Suppressor macrophage treated with lipopolysaccharide for 4 hours (primary cell): ENCODE measurements at places on chromosomes 3 and 15.

GRCh38 chr3:18351069-18351628, 74.0 kb downstream of the SATB1 start:
- no peak for DNase-seq

GRCh38 chr3:139629033-139629432, 48.7 kb downstream of the NMNAT3 start:
- peak; percentile 29 for DNase-seq

GRCh38 chr15:88736204-88736603, 67.0 kb upstream of the ACAN start:
- no peak for DNase-seq

GRCh38 chr3:54931182-54931581, 3.3 kb upstream of the LRTM1 start:
- DNase-seq, result no peak

DNA sequence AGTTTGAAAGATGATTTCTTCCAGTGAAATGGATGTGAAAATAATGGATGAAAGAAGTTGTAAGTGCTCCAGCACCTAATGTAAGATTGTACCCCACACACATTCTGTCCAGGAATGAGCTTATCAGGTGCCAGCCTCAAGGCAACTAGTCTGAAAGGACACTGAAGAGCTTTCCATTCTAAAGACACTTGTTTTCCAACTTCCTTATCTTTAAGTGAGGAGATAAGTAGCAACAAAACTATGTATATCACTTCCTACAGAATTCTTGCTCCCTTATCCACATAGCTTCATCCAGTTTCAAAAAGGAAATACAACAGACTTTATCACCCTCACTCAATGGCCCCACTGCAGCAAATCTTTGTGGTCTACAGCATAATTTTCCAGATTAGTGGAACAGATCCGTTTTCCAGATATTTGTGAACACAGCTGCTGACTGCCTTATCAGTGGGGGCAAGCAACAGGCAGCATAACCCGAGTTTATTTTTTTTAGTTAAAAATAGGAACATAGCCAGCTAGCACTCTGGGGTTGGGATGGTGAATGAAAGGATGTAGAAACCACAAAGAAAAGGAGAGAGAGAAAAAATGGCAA, 60.6 kb downstream of the CD200R1L start:
- DNase-seq, result no peak

- peak; percentile 46 for DNase-seq
Measured at GRCh38 chr3:191329654-191330529, at the start of gene UTS2B. TSS of gene UTS2B (minus strand) at chr3:191330526. CDS start at chr3:191282189, 48,337 bp downstream.

DNA sequence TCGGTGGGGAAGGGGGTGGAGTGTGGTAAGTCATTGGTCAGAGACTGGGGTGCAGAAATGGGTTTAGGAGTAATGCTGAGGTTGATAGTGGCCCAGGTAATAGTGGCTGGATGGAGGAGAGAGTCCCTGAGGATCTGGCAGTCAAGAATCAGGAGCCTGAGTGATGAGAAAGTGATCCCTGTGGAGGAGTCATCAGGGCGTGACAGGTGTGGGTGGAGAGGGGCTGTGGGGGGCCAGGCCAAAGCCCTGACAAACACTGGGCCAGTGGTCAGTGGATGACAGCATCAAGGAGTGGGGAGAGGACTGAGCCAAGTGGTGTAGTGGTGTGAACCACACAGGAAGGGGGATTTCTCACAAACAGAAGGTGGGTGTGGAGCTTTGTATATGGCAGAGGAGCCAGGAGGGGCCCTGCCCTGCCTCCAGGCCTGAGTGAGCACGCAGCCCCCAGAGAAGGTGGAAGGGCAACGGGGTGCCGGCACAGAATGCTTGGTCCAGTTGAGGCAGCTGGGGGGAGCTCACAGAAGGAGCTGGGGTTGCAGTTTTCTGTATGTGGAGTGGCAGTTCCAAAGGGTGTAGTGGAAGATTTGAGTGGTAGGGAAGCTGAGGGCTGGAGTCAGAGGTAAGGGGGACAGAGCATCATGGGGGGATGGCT, 77.1 kb downstream of the SPSB4 start:
- DNase-seq, result no peak

DNA sequence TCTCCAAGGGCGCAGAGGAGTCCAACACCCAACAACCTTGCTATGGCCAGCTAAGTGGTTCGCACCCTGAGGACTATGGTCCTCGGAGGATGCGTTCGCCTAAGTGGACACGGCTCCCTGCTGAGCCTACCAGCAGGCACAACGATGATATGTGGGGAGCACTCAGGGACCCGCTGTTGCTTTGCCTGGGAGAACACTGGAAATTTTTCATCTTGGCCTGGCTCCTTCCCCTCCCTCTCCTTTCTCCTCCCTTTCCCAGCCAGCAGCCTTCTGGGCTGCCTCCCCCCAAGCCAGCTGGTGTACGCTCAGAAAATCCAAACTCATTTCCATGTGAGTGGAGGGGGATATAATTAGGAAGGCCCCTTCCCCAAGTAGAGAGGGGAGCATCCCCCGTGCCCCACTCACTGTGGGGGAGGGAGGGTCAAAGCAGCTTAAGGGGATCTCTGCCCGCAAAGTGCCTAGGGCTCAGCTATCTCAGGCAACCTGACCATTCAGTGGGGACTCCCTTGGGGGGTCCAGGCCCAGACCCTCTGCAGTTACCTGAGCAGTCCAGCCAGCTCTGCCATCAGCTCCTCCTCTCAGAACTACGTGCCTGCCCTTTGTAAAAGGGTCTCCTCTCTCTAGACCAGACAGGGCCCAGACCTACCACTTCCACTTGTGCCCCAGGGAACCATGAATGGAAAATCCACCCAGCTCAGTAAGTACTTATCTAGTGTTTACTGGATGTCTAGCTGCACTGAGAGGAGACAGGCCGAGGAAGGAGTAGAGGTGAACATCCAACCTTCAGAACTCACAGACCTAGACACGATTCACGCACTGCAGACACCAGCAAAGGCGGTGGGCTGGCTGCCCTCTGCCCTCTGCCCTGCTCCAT, 742 bp upstream of the SEMA7A start:
- no peak for DNase-seq

- DNase-seq, result peak; percentile 98
Measured at GRCh38 chr15:63246691-63247469, 30.5 kb upstream of the APH1B start.

DNA sequence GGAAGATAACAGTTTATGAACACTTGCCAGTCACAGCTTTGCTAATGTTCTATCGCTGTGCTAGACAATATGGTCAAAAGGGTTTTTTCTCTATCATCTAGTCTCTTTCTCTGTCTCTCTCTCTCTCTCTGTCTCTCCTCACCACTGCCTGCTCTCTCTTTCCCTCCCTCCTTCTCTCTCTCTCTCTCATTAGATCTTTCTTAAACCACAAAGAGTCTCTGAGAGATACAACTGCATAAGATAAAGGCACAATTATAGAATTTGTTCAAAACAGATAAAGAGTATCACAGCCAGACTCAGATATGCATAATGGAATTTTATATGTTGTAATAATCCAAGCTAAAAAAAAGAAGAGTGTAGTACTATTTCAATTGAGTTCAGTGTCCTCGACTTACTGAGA, 258.4 kb downstream of the MECOM start:
- no peak for DNase-seq

DNA sequence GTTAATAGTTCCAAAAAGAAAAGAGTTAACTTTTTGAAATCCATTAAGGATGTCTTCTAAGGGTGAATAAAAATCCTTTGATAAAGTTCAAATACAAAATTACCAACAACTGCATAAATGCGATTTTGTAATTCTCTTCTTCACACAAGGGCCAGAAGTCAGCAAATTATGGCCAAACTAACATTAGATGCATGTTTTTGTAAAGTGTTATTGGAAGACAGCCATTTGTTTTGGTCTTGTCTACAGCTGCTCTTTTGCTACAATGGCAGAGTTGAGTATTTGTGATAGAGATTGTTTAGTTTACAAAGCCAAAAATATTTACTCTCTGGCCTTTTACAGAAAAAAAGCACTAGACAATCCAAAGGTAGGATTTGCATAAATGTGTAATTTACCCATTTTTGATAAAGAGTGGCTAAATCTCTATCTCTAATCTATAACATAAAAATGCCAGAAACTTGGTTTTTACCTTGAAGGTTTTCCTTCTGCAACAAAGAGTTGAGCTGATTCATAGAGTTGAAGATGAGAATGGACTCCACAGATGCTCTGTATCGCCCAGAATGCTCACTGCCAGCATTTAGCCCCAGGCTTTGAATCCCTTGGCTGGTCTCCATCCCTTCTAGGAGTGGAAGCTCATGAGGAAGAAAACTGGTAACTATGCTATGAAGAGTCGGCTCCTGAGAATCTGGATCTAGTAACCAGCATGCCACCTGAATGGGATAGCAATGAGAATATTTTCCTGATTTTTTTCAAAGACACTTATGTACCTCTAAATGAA, 64.5 kb downstream of the POLQ start:
- DNase-seq, result no peak

DNA sequence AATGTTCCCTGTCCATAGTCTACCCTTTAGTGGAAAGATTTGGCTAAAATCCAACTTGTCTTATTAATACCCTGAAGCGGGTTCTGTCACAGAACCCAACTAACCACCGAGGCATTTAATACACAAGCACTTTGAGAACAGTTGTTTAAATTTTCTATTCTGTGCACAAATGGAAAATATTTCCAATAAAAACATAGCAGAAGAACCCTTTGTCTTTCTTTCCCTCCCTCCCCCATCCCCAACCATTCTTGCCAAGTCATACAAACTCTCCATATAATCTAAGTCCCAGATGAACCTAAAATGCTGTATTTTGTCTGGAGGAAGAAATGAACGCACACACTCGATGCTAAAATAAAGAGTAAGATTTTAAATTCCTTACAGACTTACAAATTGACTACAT, 126.9 kb upstream of the STRIT1 start:
- DNase-seq, result no peak

DNA sequence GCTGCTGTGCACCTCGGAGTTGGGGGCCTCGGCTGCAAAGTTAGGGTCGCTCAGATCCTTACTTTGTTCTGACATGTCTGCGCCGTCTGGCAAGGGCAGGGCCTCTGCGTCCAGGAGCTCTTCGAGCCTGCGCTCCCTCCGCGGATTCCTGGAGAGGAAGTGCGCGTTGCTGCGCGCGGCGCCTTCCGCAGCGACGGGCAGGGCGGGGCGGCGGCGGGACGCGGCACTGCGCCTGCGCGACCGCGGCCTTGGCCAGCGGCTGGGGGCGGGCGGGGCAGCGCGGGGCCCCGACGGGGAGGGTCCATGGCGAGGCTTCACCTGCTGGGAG, at the start of gene NDN:
TSS of gene NDN (minus strand) at position 163 of the 328 bp plus-strand sequence. CDS start at position 75, 88 bp downstream.
- DNase-seq, result peak; percentile 48

DNA sequence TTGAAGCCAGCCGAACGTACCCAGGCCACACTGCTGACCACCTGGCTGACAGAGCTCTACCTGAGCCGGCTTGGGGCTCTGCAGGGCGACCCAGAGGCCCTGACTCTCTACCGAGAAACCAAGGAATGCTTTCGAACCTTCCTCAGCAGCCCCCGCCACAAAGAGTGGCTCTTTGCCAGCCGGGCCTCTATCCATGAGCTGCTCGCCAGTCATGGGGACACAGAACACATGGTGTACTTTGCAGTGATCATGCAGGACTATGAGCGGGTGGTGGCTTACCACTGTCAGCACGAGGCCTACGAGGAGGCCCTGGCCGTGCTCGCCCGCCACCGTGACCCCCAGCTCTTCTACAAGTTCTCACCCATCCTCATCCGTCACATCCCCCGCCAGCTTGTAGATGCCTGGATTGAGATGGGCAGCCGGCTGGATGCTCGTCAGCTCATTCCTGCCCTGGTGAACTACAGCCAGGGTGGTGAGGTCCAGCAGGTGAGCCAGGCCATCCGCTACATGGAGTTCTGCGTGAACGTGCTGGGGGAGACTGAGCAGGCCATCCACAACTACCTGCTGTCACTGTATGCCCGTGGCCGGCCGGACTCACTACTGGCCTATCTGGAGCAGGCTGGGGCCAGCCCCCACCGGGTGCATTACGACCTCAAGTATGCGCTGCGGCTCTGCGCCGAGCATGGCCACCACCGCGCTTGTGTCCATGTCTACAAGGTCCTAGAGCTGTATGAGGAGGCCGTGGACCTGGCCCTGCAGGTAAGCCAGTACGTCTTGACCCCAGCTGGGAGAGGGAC, 6.2 kb downstream of the VPS18 start:
- no peak for DNase-seq

GRCh38 chr15:70762469-70763119, 764 bp downstream of the UACA start:
- peak; percentile 17 for DNase-seq

GRCh38 chr15:79450648-79451047, 18.5 kb downstream of the MINAR1 start:
- DNase-seq, result no peak

DNA sequence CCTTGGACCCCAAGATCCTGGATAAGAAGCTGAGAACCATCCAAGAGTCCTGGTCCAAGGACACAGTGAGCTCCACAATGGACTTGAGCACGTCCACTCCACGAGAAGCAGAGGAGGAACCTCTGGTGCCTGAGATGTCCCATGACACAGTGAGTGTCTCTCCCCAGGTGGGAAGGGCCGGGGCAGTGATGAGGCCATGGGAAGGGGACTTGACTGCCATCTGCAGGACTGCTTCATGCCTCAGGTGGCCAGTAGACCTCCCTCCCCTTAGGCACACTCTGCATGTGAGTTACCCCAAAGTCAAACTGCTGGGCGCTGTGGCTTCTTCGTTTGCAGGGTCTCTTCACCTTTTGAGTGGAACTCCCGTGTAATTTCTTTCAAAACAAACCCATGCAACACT, 59.7 kb downstream of the CCDC33 start:
- DNase-seq, result no peak

GRCh38 chr3:16695710-16696109, 90.5 kb upstream of the DAZL start:
- DNase-seq, result no peak

- no peak for DNase-seq
Measured at GRCh38 chr3:195071011-195071728, 199.8 kb downstream of the XXYLT1 start.

GRCh38 chr3:48581621-48582481, 13.3 kb downstream of the COL7A1 start:
- no peak for DNase-seq

GRCh38 chr3:105355408-105356061, 11.2 kb upstream of the ALCAM start:
- peak; percentile 71 for DNase-seq
